ENCODE measurements at places on chromosomes 11 and 22. TPM values are rescaled to one million over a fixed set of nuclear protein-coding genes. Genes with fewer than 3 reads are reported as not detected.

- H3K36me3 ChIP-seq = peaks cover 7% of the 10 kb centered on the region
- no peak overlapping the region for H3K27ac ChIP-seq
- H3K27me3 ChIP-seq = peaks cover under 1% of the 10 kb centered on the region
Measured at GRCh38 chr22:38075105-38075825, 8.7 kb downstream of the SLC16A8 start.

GRCh38 chr11:11965656-11966353 lies 42.6 kb downstream of the DKK3 start:
- no peaks in the 10 kb centered on the region for H3K27me3 ChIP-seq
- H3K36me3 ChIP-seq = no peaks in the 10 kb centered on the region
- no peaks in the 10 kb centered on the region for H3K4me1 ChIP-seq
- no peak for DNase-seq
- no peak overlapping the region for H3K27ac ChIP-seq

- peaks cover 9% of the 10 kb centered on the region for H3K36me3 ChIP-seq
- no peak for DNase-seq
- peaks cover 33% of the 10 kb centered on the region for H3K4me1 ChIP-seq
- no peaks in the 10 kb centered on the region for H3K27me3 ChIP-seq
Measured at GRCh38 chr11:46360878-46361277, 13.6 kb downstream of the DGKZ start.

DNA sequence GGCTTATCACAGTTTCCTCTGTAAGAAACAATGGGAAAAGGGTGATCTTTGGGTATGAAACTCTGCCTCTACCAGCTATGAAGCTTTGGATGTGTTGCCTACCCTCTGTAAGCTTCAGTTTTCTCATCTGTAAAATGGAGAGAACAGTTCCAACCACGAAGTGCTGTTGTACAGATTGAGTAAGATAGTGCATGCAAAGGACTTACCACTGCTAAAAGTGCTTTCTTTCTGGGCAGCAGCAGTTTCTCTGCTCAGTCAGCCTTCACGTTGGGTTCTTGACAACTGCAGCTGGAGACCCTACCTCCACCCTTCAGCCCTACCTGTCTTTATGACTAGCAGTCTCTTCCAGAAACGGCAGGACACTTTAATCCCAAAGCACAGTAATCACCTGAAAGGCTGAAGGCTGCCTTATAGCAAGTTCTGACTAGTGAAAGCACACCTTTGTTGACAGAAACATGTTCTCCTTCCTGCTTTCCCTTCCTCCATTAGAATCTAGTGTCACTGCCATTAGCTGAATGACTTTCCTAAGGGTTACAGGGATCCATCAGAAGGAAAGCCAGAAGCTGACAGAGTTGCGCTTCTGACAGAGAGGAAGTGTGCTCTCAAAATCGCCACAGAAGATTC lies 91.4 kb downstream of the RPL27A start:
- H3K4me3 ChIP-seq = no peak overlapping the region
- peak overlapping the region; percentile 72 for H3K27ac ChIP-seq
- peaks cover 14% of the 10 kb centered on the region for H3K4me1 ChIP-seq
- H3K36me3 ChIP-seq = no peaks in the 10 kb centered on the region

- H3K27ac ChIP-seq = no peak overlapping the region
- no peaks in the 10 kb centered on the region for H3K27me3 ChIP-seq
- no peak overlapping the region for H3K4me3 ChIP-seq
- no peaks in the 10 kb centered on the region for H3K36me3 ChIP-seq
Measured at GRCh38 chr11:80239217-80239616, 798.4 kb upstream of the TENM4 start.

DNA sequence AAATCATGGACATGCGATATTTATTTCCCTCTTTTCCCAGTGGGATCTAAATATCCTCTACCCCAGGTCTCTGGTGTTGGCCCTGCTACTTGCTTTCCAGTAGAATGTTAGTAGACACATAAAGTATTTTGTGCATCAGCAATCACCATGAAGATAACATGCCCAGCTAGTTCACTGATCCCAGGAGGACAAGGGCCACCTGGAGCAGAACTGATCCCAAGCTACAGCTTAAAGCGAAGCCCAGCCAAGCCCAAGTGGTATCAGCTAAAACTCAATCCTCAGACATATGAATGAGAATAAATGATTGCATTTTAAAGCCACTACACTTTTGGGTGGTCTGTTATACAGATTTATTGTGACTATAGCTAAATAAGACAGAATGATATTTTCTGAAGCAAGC lies 516.2 kb downstream of the INSC start:
- no peak overlapping the region for H3K4me3 ChIP-seq
- H3K27ac ChIP-seq = no peak overlapping the region
- no peaks in the 10 kb centered on the region for H3K4me1 ChIP-seq
- no peaks in the 10 kb centered on the region for H3K27me3 ChIP-seq
- no peaks in the 10 kb centered on the region for H3K36me3 ChIP-seq

DNA sequence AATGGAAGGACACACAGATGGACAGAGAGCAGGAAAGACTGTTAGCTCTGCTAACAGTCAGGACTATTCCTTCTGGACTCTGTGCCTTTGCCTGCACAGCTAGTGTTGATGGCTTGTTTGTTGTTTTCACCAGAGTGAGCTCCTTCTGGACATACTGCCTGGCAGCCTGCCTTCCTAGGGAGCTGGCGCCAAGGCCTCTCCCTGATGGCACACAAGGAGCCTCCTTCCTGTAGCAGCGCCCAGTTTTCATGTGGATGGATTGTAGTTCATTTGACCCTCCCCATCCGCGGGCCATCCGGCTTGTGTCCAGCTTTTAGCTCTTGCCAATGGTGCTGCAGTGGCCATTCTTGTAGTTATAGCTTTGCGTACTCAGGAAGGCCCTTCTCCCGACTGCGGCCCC lies 16.6 kb upstream of the BCR start:
- peak; percentile 63 for DNase-seq
- H3K27ac ChIP-seq = peak overlapping the region; percentile 73
- H3K4me1 ChIP-seq = no peaks in the 10 kb centered on the region
- H3K36me3 ChIP-seq = no peaks in the 10 kb centered on the region

- H3K27me3 ChIP-seq = no peaks in the 10 kb centered on the region
- no peaks in the 10 kb centered on the region for H3K36me3 ChIP-seq
- H3K27ac ChIP-seq = no peak overlapping the region
- no peaks in the 10 kb centered on the region for H3K4me1 ChIP-seq
- no peak for DNase-seq
Measured at GRCh38 chr11:117861151-117862018, 15.1 kb downstream of the FXYD6 start.

- peaks cover 22% of the 10 kb centered on the region for H3K27me3 ChIP-seq
- H3K36me3 ChIP-seq = no peaks in the 10 kb centered on the region
- H3K4me1 ChIP-seq = peaks cover 27% of the 10 kb centered on the region
- peak overlapping the region; percentile 69 for H3K27ac ChIP-seq
- no peak overlapping the region for H3K4me3 ChIP-seq
Measured at GRCh38 chr22:42365942-42366695, 66.1 kb downstream of the NFAM1 start.

GRCh38 chr11:68839054-68839865 lies 2.5 kb downstream of the CPT1A start:
- H3K27ac ChIP-seq = peak overlapping the region; percentile 90
- H3K27me3 ChIP-seq = no peaks in the 10 kb centered on the region
- no peaks in the 10 kb centered on the region for H3K36me3 ChIP-seq
- peaks cover 57% of the 10 kb centered on the region for H3K4me1 ChIP-seq
- peak overlapping the region; percentile 76 for H3K4me3 ChIP-seq

- H3K27ac ChIP-seq = no peak overlapping the region
- no peak for DNase-seq
- H3K4me1 ChIP-seq = no peaks in the 10 kb centered on the region
- H3K4me3 ChIP-seq = no peak overlapping the region
- no peaks in the 10 kb centered on the region for H3K27me3 ChIP-seq
- no peaks in the 10 kb centered on the region for H3K36me3 ChIP-seq
Measured at GRCh38 chr11:48122246-48122645, 94.4 kb upstream of the OR4B1 start.

- H3K4me1 ChIP-seq = no peaks in the 10 kb centered on the region
- DNase-seq = no peak
- no peak overlapping the region for H3K4me3 ChIP-seq
- H3K27me3 ChIP-seq = no peaks in the 10 kb centered on the region
- H3K27ac ChIP-seq = no peak overlapping the region
- H3K36me3 ChIP-seq = no peaks in the 10 kb centered on the region
Measured at GRCh38 chr11:111213256-111213655, 32.3 kb upstream of the POU2AF2 start.

- H3K36me3 ChIP-seq = no peaks in the 10 kb centered on the region
- DNase-seq = peak; percentile 68
- no peak overlapping the region for H3K4me3 ChIP-seq
- no peaks in the 10 kb centered on the region for H3K4me1 ChIP-seq
Measured at GRCh38 chr11:48081151-48082010, 101.0 kb downstream of the PTPRJ start.

DNA sequence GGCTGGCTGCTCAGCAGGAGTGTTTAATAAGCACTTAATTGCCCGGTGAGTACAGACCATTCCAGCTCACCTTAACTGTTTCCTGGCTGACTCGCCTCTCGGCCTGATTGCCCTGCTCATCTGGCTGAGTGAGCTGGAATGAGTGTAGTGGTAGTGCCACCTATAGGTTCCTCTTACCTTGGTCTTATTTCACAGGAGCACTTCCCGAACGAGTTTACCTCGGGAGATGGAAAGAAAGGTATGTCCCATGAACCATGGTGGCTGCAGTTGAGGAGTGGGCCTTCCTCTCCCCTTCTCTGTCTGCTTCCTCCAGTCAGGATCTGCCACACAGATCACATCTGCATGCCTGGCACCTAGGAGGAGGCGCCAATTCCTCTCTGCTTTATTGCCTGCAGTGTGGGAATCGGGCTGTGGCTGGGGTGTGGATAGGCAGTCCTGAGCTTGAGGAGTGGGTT lies 26.7 kb downstream of the UPB1 start:
- H3K36me3 ChIP-seq = no peaks in the 10 kb centered on the region
- DNase-seq = no peak
- H3K27ac ChIP-seq = no peak overlapping the region
- H3K27me3 ChIP-seq = no peaks in the 10 kb centered on the region
- peaks cover 15% of the 10 kb centered on the region for H3K4me1 ChIP-seq

GRCh38 chr11:67996622-67997474 lies 7.0 kb downstream of the UNC93B1 start:
- H3K36me3 ChIP-seq = no peaks in the 10 kb centered on the region
- no peak for DNase-seq
- no peak overlapping the region for H3K27ac ChIP-seq
- no peaks in the 10 kb centered on the region for H3K4me1 ChIP-seq

- no peaks in the 10 kb centered on the region for H3K27me3 ChIP-seq
- H3K4me3 ChIP-seq = no peak overlapping the region
- peak; percentile 93 for DNase-seq
- no peaks in the 10 kb centered on the region for H3K4me1 ChIP-seq
Measured at GRCh38 chr11:76721755-76722677, 51.5 kb upstream of the LRRC32 start.

DNA sequence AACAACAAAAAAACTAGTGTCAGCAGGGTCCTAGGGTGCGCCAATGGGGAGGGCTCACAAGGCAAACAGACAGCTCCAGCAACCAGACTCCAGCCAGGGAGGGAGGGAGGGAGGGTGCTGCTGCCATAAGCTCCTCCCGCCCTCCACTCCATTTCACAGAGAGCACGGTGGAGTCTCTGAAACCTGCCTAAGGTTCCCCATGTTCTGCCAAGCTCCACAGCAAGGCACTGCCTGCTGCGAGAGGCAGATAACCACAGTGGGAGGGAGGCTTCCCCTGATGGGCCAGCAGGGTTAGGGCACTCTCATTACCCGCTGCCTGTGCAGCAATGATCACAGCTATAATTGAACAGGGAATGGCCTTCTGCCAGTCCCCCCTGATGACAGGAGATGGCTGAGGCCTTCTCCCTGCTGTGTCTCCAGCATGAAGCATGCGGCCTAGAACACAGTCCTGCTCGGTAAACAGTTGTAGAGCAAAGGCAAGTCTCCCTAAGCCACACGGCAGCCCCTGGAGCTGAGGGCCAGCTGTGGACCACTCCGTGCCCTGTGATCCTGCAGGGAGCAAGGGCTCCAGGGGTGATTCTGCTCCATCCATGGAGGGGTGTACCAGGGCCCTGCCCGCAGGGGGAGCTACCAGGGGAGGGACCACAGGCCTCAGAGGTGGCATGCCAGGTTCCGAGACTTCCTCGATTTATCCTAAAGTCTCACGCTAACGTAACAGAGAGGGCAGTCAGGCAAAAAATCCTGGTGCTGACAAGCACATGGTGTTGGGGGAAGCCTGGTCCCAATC lies 42.9 kb downstream of the PC start:
- no peak for DNase-seq
- peak overlapping the region; percentile 32 for H3K27ac ChIP-seq
- H3K4me3 ChIP-seq = no peak overlapping the region
- H3K27me3 ChIP-seq = no peaks in the 10 kb centered on the region

DNA sequence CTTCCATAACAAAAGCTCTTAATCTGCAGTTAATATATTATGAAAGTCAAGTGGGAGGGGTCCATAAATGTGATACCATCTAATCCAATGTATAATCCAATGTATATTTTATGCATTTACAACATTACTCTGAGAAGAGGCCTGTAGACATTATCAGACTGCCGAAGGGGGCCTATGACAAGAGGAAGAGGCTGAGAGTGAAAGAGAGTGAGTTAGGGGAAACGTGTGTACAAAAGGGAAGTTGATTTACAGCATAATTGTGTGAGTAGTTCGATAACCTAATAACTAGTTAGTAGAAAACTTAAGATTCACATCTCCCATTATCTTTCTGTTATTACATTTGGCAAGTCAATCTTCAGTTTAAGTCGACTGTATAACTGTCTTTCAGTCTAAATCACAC lies 86.6 kb downstream of the DDX10 start:
- H3K27me3 ChIP-seq = no peaks in the 10 kb centered on the region
- H3K4me1 ChIP-seq = peaks cover 12% of the 10 kb centered on the region
- no peak overlapping the region for H3K4me3 ChIP-seq
- H3K36me3 ChIP-seq = no peaks in the 10 kb centered on the region
- H3K27ac ChIP-seq = no peak overlapping the region

GRCh38 chr11:19403196-19403895 lies 162.6 kb upstream of the E2F8 start:
- H3K36me3 ChIP-seq = no peaks in the 10 kb centered on the region
- H3K4me3 ChIP-seq = no peak overlapping the region
- H3K4me1 ChIP-seq = no peaks in the 10 kb centered on the region
- DNase-seq = no peak
- H3K27ac ChIP-seq = no peak overlapping the region
- H3K27me3 ChIP-seq = no peaks in the 10 kb centered on the region

Gene FAM83F
- 10.2 TPM for total RNA-seq

Gene SLC1A2
- 0.22 TPM for total RNA-seq

Gene VPS26B
- 32.9 TPM for total RNA-seq

Gene IGLL1
- not detected for total RNA-seq

Gene RBMXL2
- not detected for total RNA-seq

Gene TMA7B
- not detected for total RNA-seq

Gene PANX3
- not detected for total RNA-seq

Gene HSD17B12
- 58.0 TPM for total RNA-seq

Gene CARD10
- 21.6 TPM for total RNA-seq

Gene MOB2
- total RNA-seq = 50.4 TPM
